ENCODE measurements at places on chromosomes 1 and 21.
A peak's percentile ranks its signal among the peaks of the same experiment; 100 is the strongest.

- no peak for DNase-seq
Measured at GRCh38 chr1:100661176-100661575, 58.4 kb upstream of the VCAM1 start.

DNA sequence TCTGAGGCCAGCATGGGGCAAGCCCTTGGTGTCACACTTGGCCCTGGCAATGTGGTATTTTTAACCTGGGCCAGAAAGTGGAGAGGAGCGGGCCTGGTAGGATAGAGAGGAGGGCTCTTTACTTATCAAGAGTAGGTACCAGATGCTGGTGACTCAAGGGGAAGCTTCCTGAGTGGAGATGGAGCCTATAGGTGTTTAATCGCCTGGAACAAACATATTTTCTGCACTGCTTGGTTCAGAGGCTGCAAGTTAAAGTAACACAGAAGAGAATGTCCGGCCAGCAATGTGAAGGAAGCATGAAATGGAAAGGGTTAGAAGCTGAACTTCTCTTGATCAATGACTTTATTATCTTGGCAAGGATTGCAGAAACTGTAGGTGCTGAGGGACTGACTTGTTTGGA lies 74.3 kb downstream of the DDR2 start:
- DNase-seq = no peak

- DNase-seq = no peak
Measured at GRCh38 chr1:208850442-208850841, 606.3 kb upstream of the PLXNA2 start.

DNA sequence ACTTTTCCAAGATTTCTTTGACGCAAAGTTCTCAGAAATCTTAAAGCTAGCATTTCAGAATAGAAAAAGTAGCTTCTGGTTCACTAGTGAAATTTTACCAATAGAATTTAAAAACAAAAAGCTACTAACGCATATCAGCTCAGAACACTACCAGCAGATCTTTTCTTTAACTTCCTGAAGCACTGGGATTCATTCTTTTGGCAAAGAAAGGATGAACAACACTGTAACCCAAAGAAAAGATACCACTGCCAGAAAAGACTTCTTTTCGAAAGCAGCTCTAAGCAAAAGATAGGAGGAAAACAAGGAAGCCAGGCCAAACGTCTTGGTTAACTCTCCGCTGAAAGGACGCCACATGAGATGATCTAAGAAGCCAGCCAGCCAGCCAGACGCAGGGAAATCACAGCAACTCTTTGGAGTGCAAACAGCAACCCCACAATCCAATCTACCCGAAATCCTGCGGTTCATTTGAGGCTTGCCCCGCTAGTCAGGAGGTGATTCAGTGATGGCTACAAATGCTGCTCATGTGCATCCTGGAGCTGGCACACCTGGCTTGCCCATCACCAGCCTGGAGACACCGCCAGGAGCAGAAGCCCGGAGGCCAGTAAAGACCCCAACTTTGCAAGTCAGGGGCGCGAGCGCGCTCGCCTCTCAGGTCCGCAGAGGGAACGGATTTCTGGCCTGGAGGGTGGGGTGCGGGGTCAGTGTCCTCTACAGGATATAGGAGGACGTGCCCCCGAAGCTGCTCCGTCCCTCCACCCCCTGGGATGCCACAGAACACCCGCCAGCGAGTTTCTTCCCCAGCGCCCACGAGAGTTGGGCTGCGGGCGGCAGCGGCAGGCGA lies 812 bp downstream of the NBPF1 start:
- DNase-seq = peak; percentile 94

- no peak for DNase-seq
Measured at GRCh38 chr1:58921342-58921741, 137.5 kb upstream of the JUN start.

DNA sequence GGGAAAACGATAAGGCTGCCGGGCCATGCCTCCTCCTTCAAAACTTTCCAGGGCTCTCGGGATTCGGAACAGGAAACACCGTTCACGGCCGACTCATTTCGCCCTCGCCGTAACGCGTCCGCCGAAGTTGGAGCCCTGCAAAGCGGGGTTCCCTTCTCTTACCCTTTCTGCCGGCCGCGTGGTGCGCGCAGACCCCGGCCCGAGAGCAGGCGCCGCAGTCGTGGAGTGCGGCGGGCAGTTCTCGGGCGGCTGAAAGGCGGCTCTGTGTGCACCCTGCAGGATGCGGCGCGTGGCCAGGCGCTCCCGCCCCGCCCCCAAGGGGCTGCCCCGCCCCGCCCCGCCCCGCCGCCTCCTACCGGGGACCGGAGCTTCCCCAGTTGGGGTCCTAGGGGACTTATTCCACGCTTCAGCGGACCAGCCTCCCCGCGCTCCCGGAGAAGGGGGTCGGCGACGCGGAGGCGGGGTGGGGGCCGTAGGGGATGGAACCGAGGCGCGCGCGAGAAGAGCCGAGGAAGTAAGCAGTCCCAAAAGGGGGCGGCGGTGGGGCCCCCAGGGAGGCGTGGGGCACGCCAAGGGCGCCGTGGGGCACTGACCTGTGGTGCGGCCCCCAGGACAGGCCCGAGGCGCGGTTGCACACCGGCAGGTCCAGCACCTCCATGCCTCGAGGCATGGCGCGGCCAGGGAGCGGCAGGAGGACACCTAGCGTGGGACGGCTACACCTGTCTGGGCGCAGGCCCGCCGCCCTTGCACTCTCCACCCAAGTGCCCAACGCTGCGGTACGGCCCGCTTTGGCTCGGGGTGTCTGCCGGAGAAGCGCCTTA lies at the start of gene MCOLN2:
MCOLN2 (minus strand) TSS at position 268 of the 821 bp plus-strand sequence; CDS start at position 27, 241 bp downstream.
- DNase-seq = no peak

DNA sequence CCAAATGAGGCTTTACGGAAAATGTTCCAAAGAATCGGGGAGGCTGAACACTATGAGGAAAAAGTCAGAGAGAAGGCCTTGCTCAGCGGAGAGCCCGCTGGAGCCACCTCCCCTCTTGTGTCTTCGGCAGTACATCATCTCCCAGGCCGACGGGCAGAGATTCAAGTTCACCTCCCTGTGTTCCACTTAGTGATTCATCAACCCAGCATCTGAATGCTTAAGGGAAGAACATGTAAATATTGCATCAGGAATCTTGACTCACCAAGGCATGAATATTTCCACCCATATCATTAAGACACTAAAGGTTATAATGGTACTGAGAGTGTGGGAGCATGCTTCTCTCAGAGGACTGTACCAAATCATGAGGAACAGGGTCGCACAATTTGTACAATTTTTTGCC lies 172.5 kb downstream of the ST6GALNAC5 start:
- DNase-seq = peak; percentile 93

GRCh38 chr1:46181343-46182260 lies 5.3 kb upstream of the P3R3URF start:
- no peak for DNase-seq

DNA sequence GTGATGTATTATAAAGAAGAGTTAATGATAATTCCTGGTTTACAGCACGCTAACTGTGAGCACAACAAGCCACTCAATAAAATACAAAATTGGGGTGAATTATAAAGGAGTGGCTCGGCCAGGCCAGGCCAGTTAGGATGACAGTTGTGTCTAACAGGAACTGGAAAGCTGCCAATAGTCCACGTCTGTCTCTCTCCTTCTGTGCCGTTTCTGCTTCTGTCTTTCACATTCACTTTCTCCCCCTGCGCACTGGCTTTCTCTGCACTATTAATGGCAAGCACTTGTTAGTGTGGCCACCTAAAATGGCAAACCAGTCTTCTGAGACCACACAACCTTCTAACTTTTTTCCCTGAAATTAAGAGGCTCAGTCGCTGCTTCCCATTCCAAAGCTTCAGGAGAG lies 394.3 kb downstream of the NTNG1 start:
- DNase-seq = no peak

DNA sequence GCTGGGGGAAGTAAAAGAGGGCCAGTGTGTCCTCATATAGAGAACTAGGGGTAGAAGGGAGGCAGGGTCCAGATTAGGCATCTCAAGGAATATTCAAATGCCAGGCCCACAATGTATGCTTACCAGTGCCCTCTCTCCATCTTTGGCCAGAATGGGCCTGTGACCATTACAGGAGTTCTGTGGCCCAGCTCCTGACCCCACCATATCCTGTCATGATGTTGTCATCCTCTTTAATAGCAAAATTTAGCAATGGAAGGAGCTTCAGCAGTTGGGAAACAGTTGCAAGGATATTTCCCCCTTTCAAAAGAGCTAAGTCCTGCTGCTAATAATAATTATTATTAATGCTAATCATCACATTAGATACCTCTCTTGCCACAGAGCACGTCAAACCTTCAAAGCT lies 49.3 kb upstream of the JUN start:
- DNase-seq = no peak

DNA sequence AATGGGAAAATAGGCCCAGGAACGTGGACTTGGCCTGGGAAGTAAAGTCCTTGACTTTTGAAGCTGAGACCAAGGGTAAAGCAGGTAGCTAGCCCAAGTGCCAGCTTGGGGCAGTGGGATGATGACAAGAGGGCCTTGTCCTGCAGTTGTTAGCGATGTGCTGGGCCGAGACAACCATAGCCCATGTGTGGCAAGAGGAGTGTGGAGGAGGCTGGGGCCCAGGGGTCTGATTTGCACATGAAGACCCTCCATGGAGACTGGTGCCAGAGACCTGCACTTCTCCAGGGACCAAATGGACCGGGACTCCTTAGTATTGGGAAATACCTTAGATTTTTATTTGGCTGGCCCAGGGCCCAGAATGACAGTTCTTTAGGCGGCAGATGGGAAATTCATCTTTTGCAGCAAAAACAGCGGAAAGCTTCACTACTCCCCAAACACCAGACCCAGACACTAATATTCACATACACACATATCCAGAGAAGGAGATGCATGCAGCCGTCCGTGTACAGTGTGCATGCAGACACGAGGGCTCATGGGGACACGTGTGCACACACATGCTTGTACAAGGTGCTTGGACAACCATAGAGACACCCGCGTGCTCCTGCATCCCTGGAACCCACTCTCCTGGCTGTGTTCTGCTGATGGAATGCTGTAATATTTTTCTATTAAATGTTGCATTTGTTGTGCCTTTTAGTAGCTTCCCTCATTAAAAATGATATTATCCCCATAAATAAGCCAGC lies 78.1 kb upstream of the CSF3R start:
- no peak for DNase-seq

DNA sequence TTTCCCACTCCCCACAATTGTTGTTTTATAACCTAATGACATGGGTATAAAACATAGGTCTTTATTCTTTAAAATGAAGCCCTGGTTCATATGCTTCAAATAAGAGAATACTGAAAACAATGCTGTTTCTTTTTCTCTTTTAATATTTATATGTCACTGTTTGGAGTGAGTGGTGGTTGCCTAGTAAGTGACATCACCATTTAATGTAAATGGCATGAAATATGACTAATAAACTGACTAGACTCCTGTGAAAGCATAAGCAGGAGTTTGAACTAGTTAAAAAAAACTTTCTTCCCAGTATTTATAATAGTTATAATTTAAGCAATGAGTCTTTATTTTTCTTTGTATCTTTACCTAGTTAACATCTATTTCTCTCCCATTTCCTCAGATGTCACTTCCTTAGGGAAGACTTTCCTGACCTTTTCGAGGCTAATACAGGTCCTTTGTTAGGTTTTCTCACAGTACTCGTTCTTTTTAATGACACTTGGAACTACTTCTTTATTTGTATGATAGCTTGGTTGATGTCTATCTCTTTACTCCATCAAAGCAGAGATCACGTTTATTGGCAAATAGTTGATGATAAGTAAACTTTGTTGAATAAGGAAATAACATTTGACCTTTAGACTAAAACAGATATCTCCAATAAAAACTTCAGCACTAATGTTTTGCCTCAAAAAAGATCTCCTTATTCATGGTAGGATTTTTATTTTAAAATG lies 105.4 kb upstream of the PDC start:
- no peak for DNase-seq

DNA sequence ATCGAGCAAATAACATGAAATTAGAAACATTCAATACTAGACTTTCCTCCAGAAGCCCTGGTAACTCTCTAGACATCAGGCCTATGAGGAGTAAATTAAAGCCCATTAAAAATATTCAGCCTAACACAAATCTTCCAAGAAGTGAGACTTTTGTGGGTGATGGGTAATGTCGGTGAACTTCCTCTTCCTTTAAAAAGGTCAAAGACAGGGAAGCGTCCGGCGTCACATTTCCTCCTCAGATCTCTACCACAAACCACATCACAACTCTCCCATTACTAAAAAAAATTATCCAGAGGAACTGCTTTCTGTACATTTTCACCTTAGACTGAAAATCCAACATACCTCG lies 1.4 kb downstream of the EIF4G3 start:
- no peak for DNase-seq

DNA sequence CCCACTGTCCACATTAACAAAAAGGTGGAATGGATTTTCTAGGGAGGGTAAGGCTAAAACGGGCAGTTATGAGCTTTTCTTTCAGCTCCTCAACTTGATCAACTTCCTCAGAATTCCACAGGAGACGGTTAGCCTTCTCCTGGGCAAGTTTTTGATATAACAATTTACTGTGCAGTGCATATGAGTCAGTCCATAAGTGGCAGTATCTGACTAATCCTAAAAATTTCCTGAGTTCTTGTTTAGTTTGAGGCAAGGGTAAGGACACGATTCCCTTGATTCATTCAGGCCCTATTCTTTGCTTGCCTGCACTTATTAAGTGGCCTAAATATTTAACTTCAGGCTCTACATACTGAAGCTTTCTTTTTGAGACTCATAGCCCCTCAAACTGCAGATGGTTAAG lies 6.2 kb upstream of the AADACL3 start:
- no peak for DNase-seq

DNA sequence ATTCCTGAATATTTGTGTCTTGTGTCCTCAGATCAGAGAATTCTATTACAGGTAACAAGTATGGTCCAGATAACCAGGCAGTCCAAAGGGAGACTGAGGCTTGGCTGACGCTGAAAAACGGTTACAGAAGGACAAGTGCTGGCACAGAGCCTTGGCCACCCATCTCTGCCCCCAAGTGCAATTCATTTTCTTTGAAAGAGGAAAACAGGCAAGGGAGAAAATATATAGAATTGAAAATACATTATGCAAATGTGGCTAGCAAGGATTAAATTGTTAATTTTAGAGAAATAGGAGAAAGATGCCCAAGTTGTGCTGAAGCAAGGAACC lies 1.2 kb downstream of the SORT1 start:
- DNase-seq = no peak

DNA sequence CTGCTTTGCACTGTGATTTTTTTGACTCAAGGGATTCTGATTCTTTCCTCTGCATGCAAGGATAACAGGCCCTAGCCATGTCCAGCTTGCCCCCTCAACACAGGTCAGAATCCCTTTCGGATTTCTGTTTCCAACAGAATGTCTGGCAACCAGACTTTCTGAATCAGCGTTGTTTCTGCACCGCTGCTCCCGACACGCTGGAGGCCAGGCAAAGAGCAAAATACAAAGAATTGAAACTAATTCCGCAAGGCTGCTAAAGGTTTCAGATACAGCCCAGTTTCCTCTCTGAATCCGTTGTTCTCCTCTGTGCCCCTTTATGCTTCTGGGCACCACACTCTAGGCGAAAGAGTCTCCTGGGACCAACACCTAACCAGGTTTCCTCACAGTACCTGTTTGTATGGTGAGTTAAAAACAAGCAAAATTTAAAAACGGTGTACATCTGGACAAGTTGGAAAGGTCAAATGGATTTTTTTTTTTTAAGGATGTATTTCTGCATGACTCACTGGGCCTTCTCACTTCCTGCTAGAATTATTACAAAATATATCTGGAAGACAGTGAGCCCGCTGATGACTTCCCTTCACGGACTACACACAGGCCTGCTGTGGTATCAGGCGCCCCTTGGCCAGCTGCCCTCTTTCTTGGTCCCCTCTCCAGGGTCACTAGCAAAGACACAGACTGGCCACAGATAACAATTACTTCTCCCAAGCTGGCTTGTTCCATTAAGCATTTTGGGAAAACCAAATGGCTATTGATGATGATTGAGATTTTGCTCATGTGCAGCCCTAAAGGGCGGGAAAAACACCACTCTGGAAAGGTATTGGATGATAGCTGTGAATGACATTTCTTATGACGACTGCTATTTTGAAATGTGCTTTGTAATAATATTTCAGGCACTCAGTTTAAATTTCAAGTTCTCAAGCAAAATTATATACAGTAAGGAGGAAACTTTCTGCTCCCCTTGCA lies 118.3 kb downstream of the TGFB2 start:
- no peak for DNase-seq
